ENCODE measurements at places on chromosomes 2 and 18. TPM values are rescaled to one million over a fixed set of nuclear protein-coding genes. Genes with fewer than 3 reads are reported as not detected.

GRCh38 chr2:28667261-28667660 lies 84.4 kb upstream of the PPP1CB start:
- DNase-seq: no peak

- DNase-seq: no peak
Observed at GRCh38 chr2:6845312-6845711, 20.4 kb downstream of the CMPK2 start.

- DNase-seq: peak; percentile 59
Observed at GRCh38 chr2:104919127-104919526, 65.2 kb downstream of the POU3F3 start.

- no peak for DNase-seq
Observed at GRCh38 chr2:23449413-23449812, 64.4 kb downstream of the KLHL29 start.

- DNase-seq: no peak
Observed at GRCh38 chr2:216113572-216113971, 4.4 kb downstream of the XRCC5 start.

PIK3C3 gene
- polyA plus RNA-seq: 24.9 TPM

Measured in hepatocyte (in vitro differentiated cells).